ENCODE measurements at places on chromosomes 6 and 20. TPM values are rescaled to one million over a fixed set of nuclear protein-coding genes. Genes with fewer than 3 reads are reported as not detected.

GRCh38 chr6:11021003-11021402, 23.1 kb downstream of the ELOVL2 start:
- no peaks in the 10 kb centered on the region for H3K36me3 ChIP-seq
- H3K27me3 ChIP-seq: peaks cover 32% of the 10 kb centered on the region
- DNase-seq: no peak
- no peak overlapping the region for H3K27ac ChIP-seq

- no peak for DNase-seq
- H3K4me1 ChIP-seq: peaks cover 12% of the 10 kb centered on the region
- H3K36me3 ChIP-seq: no peaks in the 10 kb centered on the region
- no peak overlapping the region for H3K4me3 ChIP-seq
- H3K27ac ChIP-seq: no peak overlapping the region
- H3K27me3 ChIP-seq: no peaks in the 10 kb centered on the region
Observed at GRCh38 chr6:142671791-142672190, 273.2 kb downstream of the HIVEP2 start.

DNA sequence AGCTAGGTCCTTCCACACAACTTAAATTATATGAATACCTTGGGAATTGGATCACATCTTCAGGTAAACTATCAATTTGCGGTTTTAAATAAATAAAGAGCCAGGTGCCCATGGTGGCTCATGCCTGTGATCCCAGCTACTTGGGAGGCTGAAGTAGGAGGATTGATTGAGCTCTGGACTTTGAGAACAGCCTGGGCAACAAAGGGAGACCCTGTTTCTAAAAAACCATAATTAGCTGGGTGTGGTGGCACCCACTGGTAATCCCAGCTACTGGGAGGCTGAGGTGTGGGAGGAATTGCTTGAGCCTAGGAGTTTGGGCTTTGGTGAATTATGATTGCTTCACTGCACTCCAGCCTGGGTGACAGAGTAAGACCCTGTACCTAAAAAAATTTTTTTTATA, 3.4 kb downstream of the GMNN start:
- peaks cover 23% of the 10 kb centered on the region for H3K36me3 ChIP-seq
- no peak for DNase-seq
- no peaks in the 10 kb centered on the region for H3K27me3 ChIP-seq
- H3K4me1 ChIP-seq: peaks cover 43% of the 10 kb centered on the region

GRCh38 chr6:21601932-21602390, 8.4 kb downstream of the SOX4 start:
- H3K27ac ChIP-seq: no peak overlapping the region
- no peak for DNase-seq
- peaks cover 17% of the 10 kb centered on the region for H3K4me1 ChIP-seq
- peaks cover 54% of the 10 kb centered on the region for H3K27me3 ChIP-seq
- no peaks in the 10 kb centered on the region for H3K36me3 ChIP-seq

- peaks cover 5% of the 10 kb centered on the region for H3K36me3 ChIP-seq
- H3K4me1 ChIP-seq: peaks cover 33% of the 10 kb centered on the region
- DNase-seq: no peak
- no peak overlapping the region for H3K27ac ChIP-seq
- H3K27me3 ChIP-seq: no peaks in the 10 kb centered on the region
- no peak overlapping the region for H3K4me3 ChIP-seq
Observed at GRCh38 chr6:43671801-43672690, 15.5 kb downstream of the MRPS18A start.

DNA sequence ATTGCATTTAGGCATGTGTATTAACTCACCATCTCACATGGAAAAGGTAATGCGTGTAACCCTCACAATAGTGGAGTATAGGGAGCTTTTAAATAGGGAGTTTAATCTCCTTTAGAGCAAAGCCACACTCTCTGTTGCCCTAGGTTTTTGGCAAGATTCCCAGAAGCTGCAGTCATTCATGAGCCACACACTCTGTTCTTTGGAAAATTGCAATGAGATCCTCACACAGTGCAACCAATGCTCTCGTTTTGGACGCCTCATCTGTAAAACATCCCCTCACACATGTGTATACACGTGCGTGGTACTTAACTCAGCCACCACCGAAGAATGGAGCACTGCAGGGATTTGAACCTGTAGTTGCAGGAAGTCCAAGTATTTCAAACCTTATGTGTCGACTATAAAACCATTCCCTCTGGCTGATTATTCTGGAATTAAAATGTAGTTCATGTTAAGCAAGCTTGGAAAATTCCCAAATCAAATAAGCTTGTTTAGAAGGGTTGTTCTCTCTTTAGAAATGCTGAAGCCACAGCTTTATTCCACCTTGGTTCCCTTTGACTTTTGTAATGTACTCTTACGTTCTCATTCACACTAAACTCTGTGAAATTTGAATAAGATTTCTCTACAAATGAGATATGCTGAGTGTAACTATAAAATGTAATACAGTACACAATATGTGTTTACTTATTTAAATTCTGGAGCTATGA, 489.8 kb upstream of the MANEA start:
- no peaks in the 10 kb centered on the region for H3K27me3 ChIP-seq
- no peak for DNase-seq
- H3K27ac ChIP-seq: no peak overlapping the region
- no peaks in the 10 kb centered on the region for H3K4me1 ChIP-seq
- H3K4me3 ChIP-seq: no peak overlapping the region

- no peak overlapping the region for H3K4me3 ChIP-seq
- H3K27ac ChIP-seq: no peak overlapping the region
- peaks cover 8% of the 10 kb centered on the region for H3K27me3 ChIP-seq
- H3K36me3 ChIP-seq: peaks cover 3% of the 10 kb centered on the region
- H3K4me1 ChIP-seq: peaks cover 13% of the 10 kb centered on the region
Observed at GRCh38 chr6:85421181-85421580, 28.7 kb upstream of the NT5E start.

DNA sequence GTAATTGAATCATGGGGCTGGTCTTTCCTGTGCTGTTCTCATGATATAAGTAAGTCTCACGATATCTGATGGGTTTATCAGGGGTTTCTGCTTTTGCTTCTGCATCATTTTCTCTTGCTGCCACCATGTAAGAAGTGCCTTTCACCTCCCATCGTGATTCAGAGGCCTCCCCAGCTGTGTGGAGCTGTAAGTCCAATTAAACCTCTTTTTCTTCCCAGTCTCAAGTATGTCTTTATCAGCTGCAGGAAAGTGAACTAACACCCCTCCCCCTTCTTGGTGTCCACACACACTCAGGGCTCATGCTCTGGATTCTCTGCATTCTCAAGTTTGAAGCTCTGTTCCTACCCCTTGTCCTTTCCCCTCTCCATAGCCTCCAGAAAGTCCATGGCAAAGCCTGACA, 107.1 kb downstream of the THBS2 start:
- H3K27ac ChIP-seq: no peak overlapping the region
- H3K4me1 ChIP-seq: no peaks in the 10 kb centered on the region
- peaks cover 6% of the 10 kb centered on the region for H3K36me3 ChIP-seq

DNA sequence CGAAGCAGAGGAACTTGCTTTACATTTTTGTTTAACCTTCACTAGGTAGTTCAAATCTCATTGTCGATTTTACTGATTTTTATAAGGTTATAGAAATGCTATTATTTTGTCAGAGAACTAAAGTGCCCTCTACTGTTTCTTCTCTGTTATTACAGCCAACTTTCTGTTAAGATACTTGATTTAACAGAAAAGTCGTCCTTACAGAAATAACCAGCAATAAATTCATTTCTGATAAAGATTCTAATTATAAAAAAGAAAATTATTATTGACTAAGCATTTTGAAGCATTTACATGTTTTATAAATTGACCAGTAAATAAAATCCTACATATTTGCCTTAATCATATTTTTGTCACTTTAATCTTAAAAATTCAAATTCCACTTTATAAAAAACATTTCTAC, 60.8 kb downstream of the OGFRL1 start:
- no peak for DNase-seq
- H3K27ac ChIP-seq: no peak overlapping the region
- H3K4me1 ChIP-seq: no peaks in the 10 kb centered on the region
- no peak overlapping the region for H3K4me3 ChIP-seq
- H3K36me3 ChIP-seq: no peaks in the 10 kb centered on the region
- no peaks in the 10 kb centered on the region for H3K27me3 ChIP-seq

- no peak overlapping the region for H3K27ac ChIP-seq
- DNase-seq: no peak
- H3K4me3 ChIP-seq: no peak overlapping the region
- H3K4me1 ChIP-seq: no peaks in the 10 kb centered on the region
- peaks cover 38% of the 10 kb centered on the region for H3K27me3 ChIP-seq
- no peaks in the 10 kb centered on the region for H3K36me3 ChIP-seq
Observed at GRCh38 chr20:17542481-17542880, 11.3 kb upstream of the BFSP1 start.

DNA sequence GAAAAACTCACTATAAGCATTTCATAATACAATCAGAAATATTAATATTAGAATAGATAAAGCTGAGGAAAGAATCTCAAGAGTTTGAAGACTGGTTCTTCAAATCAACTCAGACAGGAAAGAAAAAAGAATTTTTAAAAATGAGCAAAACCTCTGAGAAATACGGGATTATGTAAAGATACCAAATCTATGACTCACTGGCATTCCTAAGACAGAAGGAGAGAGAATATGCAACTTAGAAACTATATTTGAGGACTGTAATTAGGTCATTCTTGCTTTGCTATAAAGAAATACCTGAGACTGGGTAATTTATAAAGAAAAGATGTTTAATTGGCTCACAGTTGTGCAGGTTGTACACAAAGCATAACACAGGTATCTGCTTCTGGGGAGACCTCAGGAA, 665.1 kb downstream of the RNF144B start:
- DNase-seq: no peak
- no peaks in the 10 kb centered on the region for H3K4me1 ChIP-seq
- no peak overlapping the region for H3K27ac ChIP-seq
- no peaks in the 10 kb centered on the region for H3K36me3 ChIP-seq
- no peaks in the 10 kb centered on the region for H3K27me3 ChIP-seq

DNA sequence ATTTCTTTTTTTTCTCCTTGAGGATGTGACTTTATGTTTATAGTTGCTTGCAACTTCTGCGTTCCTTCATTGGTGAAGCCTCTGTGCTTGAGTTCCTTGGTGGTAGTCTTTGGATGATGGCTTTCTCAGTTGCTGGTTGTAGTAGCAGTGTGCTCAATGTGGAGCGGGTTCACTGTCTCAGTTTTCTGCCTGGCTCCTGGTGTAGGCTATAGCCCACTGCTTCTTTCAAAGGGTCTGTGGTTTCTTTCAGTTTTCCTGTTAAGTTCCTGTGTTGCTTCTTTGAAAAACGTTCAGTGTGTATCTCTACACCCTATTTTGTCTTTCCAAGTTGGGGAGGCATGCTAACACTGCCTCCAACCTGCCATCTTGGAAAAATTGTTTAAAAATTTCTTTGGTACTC, 33.9 kb upstream of the ZBTB24 start:
- peak overlapping the region; percentile 83 for H3K27ac ChIP-seq
- no peak for DNase-seq
- peaks cover 3% of the 10 kb centered on the region for H3K36me3 ChIP-seq
- H3K27me3 ChIP-seq: no peaks in the 10 kb centered on the region
- H3K4me3 ChIP-seq: peak overlapping the region; percentile 65

DNA sequence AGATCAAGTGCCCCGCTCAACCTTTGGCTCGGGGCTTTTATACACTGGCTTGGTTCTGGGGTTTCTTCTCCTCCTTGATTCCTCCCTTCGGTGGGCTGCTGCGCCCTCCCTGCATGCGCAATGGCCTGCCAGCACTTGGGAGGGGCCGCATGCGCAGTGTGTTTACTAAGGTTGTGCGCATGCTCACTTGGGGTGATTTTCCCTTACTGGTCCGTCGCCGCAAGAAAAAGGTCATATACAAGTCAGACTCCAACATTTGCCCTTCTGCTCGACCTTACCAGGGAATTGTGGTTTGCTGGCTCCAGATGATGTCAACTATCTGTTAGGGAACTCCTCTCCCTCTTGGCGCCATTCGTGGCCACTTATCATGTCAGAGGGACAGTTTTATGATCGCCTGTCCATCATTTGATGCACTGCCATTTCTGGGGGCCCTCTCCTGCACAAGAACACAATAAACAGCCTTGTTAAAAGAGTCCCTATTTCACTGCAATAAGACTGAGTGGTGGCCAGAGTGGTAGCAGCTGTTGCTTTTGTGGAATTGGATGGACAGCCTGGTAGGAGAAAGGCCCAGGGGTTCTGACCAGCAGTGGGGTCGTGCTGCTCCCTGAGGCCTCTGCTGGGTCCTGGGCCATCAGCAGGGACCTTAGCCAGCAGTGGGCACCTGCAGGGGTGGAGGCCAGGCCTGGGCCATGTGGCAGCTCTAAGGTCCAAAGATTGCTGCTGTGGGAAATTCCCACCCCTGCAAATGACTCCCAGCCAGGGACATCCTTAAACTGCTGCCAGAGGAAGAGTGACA, 2.8 kb upstream of the LBP start:
- H3K36me3 ChIP-seq: no peaks in the 10 kb centered on the region
- no peak overlapping the region for H3K4me3 ChIP-seq
- no peak for DNase-seq

GRCh38 chr6:163288066-163288465, 126.5 kb upstream of the QKI start:
- no peak for DNase-seq
- no peaks in the 10 kb centered on the region for H3K4me1 ChIP-seq
- no peaks in the 10 kb centered on the region for H3K27me3 ChIP-seq
- no peaks in the 10 kb centered on the region for H3K36me3 ChIP-seq

- H3K27ac ChIP-seq: no peak overlapping the region
- H3K4me3 ChIP-seq: no peak overlapping the region
- peaks cover 6% of the 10 kb centered on the region for H3K27me3 ChIP-seq
- H3K4me1 ChIP-seq: no peaks in the 10 kb centered on the region
- peaks cover 1% of the 10 kb centered on the region for H3K36me3 ChIP-seq
Observed at GRCh38 chr6:20069021-20069522, 143.2 kb downstream of the MBOAT1 start.

GRCh38 chr6:143064271-143064670, 3.6 kb downstream of the AIG1 start:
- H3K27ac ChIP-seq: no peak overlapping the region
- H3K27me3 ChIP-seq: no peaks in the 10 kb centered on the region
- no peak for DNase-seq
- H3K36me3 ChIP-seq: peaks cover 3% of the 10 kb centered on the region
- H3K4me1 ChIP-seq: peaks cover 29% of the 10 kb centered on the region
- H3K4me3 ChIP-seq: no peak overlapping the region

GRCh38 chr6:19087897-19088296, 700.7 kb downstream of the RNF144B start:
- H3K4me1 ChIP-seq: no peaks in the 10 kb centered on the region
- no peak for DNase-seq
- peaks cover 1% of the 10 kb centered on the region for H3K36me3 ChIP-seq
- H3K4me3 ChIP-seq: no peak overlapping the region
- no peak overlapping the region for H3K27ac ChIP-seq

DNA sequence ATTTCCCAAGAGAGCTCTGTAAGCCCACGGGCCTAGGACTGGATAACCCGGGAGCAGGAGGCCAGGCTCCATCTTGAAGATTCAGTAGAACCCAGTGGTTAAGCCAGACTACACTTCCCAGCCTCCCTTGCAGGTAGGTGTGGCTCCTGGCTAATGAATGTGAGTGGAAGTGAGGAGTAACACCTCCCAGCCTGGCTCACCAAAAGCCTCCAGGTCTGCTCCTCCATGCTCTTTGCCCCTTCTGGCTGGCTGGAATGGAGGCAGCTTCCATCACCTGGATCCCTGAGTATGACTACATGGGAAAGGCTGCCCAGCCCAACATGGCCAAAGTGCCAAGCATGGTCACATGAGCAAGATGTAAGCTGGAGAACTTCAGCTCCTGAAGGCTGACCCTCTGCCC, 9.7 kb downstream of the LRRN4 start:
- H3K27ac ChIP-seq: no peak overlapping the region
- no peak overlapping the region for H3K4me3 ChIP-seq
- no peaks in the 10 kb centered on the region for H3K27me3 ChIP-seq
- no peaks in the 10 kb centered on the region for H3K4me1 ChIP-seq
- DNase-seq: no peak

Gene FOXO3
- total RNA-seq: 7.1 TPM

Gene PBX2
- 104 TPM for total RNA-seq

Gene PPIL1
- total RNA-seq: 32.6 TPM

Gene MLIP
- total RNA-seq: not detected

Gene SMIM26
- 87.7 TPM for total RNA-seq
